Mesendoderm (in vitro differentiated cells): ENCODE measurements at places on chromosomes 2 and 18.

GRCh38 chr2:180690611-180691010, 289.8 kb upstream of the UBE2E3 start:
- H3K4me3 ChIP-seq: no peak overlapping the region
- no peak overlapping the region for H3K27ac ChIP-seq
- H3K27me3 ChIP-seq: no peaks in the 10 kb centered on the region
- DNase-seq: no peak

GRCh38 chr2:20434588-20435294, 12.1 kb upstream of the RHOB start:
- H3K4me1 ChIP-seq: no peaks in the 10 kb centered on the region
- no peak overlapping the region for H3K27ac ChIP-seq
- H3K4me3 ChIP-seq: no peak overlapping the region
- H3K36me3 ChIP-seq: no peaks in the 10 kb centered on the region
- H3K27me3 ChIP-seq: no peaks in the 10 kb centered on the region
- no peak for DNase-seq

DNA sequence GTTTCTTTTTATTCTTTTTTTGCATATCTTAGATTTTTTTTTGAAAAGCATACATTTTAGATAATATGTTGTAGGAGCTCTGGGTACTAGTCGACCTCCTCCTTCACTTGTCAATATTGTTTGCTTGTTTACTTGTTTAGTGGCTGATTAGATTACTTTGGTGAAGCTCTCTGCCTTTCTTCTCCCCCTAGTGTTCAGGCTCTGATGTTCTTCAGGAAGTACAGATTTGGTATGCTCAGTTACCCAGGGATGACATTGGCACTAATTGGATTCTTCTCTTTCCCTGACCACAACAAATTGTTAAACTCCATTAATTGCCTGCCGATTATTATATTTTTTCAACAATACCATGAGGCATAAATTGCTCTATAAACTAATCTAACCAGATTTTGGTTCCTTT, 491.2 kb downstream of the SUCLG1 start:
- no peaks in the 10 kb centered on the region for H3K27me3 ChIP-seq
- H3K4me1 ChIP-seq: no peaks in the 10 kb centered on the region
- H3K4me3 ChIP-seq: no peak overlapping the region
- H3K27ac ChIP-seq: no peak overlapping the region
- no peaks in the 10 kb centered on the region for H3K36me3 ChIP-seq

- no peak overlapping the region for H3K27ac ChIP-seq
- no peaks in the 10 kb centered on the region for H3K27me3 ChIP-seq
- H3K4me3 ChIP-seq: no peak overlapping the region
Measured at GRCh38 chr2:223560749-223561435, 41.3 kb downstream of the SCG2 start.

- no peaks in the 10 kb centered on the region for H3K27me3 ChIP-seq
- no peaks in the 10 kb centered on the region for H3K36me3 ChIP-seq
- DNase-seq: peak; percentile 54
- no peak overlapping the region for H3K4me3 ChIP-seq
- no peak overlapping the region for H3K27ac ChIP-seq
Measured at GRCh38 chr2:67169417-67170140, 227.6 kb upstream of the ETAA1 start.
